ENCODE measurements at places on chromosomes 12 and 14. TPM values are rescaled to one million over a fixed set of nuclear protein-coding genes. Genes with fewer than 3 reads are reported as not detected.

ISCA2 gene
- total RNA-seq, result 9.0 TPM

POTEM gene
- total RNA-seq, result not detected

RDH16 gene
- total RNA-seq, result not detected

SLC8A3 gene
- not detected for total RNA-seq

DNAJC22 gene
- 3.0 TPM for total RNA-seq

HOTAIR gene
- 0.32 TPM for total RNA-seq

EGLN3 gene
- 4.8 TPM for total RNA-seq

TAS2R19 gene
- 3.2 TPM for total RNA-seq

DNA sequence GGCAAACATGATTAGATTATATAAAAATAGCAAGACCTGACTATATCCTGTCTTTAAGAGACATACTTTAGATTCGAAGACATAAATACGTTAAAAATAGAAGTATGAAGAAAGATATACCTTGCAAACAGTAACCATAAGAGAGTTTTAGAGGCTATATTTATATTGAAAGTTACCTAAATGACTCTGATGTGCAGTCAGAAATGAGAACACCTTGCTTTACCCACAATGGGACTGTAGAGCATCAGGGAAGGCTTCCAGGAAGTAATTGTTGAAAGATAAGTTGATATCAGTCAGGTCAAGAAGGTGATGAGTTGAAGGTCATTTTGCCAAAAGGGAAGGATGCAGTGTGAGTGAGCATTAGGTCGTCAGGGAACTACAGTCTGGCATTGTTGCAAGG, 110.2 kb downstream of the NEDD1 start:
- DNase-seq, result no peak

- DNase-seq, result no peak
These were observed 37.9 kb downstream of the SH2B3 start for GRCh38 chr12:111443586-111443985.

DNA sequence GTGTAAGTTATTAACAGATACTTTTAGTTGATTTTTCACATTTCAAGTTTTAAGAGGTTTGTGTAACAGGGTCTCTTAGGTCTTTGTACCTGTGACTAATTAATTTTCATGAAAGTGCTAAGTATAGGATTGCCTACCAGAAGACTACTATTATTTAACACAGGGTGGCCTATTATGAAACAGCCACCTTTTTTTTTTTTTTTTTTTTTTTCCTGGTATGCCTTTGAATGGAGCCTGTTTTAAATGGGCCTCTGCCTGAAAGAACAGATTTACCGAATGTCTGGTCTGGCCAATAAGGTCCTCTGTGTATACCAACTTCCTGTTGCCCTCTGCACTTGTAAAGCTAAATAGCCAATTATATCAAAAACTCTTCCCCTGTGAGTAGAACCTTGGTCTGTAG, 62.5 kb downstream of the SLC38A6 start:
- no peak for DNase-seq

GRCh38 chr12:47107446-47107845, 27.7 kb upstream of the AMIGO2 start:
- no peak for DNase-seq

DNA sequence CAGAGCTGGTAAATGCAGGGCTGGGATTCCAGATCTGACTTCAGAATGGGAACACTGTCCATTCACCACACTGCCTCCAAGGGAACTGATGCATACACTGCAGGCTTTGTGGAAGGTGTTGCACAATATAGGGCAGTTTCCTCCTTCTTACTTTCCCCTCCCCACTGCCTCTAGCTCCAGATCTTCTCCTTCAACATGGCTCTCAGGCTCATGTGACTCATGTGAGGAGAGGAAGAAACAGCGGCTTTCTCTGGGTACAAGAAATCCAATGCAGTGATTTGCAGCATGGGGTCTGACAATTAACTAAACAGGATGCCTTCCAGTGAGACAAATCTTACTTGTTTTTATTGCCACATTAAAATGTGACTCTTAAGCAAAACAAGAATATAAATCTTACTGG, 447.6 kb upstream of the CCDC196 start:
- no peak for DNase-seq

GRCh38 chr14:105878125-105878524, 351.7 kb downstream of the TMEM121 start:
- DNase-seq, result no peak

- no peak for DNase-seq
These were observed 36.2 kb upstream of the FZD10 start for GRCh38 chr12:130126023-130126432.

DNA sequence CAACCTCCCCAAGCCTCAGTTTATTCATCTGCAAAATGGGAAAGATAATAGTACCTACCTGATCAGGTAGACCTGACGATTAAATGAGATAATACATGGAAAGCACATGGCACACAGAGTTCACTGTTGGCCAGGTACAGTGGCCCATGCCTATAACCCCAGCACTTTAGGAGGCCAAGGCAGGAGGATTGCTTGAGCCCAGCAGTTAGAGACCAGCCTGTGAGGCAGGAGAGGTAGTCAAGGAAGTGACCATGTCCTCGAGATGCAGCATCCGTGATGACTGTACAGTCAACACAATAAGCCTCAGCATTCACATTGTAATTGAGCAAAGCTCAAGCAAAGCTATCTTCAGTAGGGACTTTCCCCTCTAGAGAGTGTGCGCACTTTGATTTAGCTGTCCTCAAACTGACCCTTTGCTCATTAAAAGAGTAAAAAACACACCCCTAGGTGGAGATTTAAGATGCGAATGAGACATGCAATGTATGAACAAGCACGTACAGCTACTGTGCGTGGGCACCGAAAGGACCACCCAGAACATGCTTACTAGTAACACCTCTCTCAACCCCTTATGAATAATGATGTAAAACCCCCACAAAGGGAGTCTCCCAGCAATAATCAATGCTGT, 9.9 kb downstream of the ISCU start:
- no peak for DNase-seq

GRCh38 chr14:60815371-60815770, 80.8 kb downstream of the MNAT1 start:
- no peak for DNase-seq

GRCh38 chr12:116916714-116917114, 6.0 kb downstream of the FBXW8 start:
- DNase-seq, result no peak
